ENCODE measurements at places on chromosomes 6 and 20. TPM values are rescaled to one million over a fixed set of nuclear protein-coding genes. Genes with fewer than 3 reads are reported as not detected.

GRCh38 chr6:104704191-104704590, 155.5 kb downstream of the HACE1 start:
- no peak for DNase-seq

- DNase-seq = no peak
Measured at GRCh38 chr6:131225127-131225526, 89.9 kb downstream of the AKAP7 start.

GRCh38 chr20:50129662-50130355, 16.9 kb upstream of the UBE2V1 start:
- DNase-seq = no peak

HDGFL1 gene
- not detected for total RNA-seq

DNA sequence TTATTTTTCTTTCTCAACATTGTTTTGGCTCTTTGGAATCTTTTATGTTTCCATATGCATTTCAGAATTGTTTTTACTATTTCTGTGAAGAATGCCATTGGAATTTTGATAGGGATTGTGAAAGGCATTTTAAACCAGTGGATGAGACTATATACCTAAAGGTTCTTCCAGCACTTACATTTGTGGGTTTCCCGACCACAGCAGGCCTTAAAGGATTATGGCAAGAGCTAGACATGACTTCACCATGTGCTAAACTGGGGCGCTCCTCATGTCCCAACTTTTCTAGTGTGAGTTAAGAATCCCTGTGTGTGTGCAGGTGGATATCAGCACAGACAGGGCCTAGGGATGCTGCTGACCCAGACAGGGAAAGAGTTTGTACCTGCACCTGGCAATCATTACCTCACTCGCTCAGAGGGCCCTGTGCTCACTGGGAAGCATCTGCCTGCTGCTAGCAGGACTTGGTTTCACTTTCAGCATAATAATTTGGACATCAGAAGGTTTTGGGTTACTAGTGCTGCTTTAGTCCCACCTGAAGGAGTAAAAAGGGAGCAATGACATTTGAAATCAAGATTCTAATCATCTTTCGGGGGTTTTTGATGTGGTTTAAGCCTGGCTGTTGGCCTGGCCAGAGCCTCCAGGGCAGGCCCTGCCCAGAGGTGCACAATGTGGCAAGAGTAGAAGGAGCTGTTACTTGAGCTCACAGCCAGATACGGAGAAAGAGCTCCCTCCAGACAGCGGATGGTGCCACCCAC, 137.1 kb downstream of the CDC5L start:
- no peak for DNase-seq

DNA sequence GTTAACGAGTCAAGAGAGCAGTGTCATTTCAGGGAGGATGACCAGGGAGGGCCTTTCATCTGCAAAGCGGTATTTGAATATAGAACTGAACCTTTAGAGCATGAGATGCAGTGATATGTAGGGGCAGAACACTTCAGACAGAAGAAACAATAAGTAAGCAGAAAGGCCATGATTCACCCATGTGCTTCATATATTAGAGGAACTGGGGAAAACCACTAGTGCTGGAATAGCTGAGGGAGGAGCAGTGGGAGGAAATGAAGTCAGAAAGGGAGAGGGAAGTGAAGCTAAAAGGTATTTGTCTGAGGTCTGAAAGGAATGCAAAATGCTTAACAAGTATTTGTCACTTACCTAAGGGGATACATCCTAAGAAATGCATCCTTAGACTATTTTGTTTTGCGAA, 391.2 kb downstream of the ADGRB3 start:
- no peak for DNase-seq

DNA sequence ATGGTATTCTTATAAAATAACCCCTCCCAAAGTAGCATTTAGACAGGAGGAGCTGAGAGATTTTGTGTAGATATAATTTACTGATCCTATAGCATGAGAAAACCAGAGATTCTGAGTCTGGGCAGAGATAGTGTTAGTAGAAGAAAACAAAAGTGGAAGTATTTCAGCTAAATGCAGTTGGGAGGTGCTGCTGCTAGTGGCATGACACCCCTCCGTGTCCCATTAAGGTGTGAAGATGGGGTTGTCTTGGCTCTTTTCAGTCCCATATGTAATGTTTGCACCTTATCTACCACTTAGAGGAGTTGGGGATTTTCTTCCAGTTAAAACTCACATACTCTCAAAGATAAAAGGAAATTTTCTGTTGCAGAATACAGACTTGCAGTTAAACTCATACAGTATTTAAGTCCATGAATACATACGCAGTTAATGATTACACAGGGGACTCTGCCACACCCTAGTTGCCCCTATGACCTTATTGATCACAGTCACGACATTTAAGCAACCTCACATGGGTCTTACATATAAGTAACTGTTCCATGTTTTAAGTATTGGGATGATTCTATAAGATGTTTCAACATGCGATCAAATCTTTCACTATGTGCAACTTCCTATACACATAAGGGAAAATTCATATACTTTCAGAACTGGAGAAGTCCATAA, 11.5 kb downstream of the TAAR2 start:
- no peak for DNase-seq

GRCh38 chr6:113315165-113315564, 542.0 kb upstream of the MARCKS start:
- DNase-seq = no peak

GRCh38 chr20:10935658-10936402, 262.0 kb upstream of the JAG1 start:
- no peak for DNase-seq

DNA sequence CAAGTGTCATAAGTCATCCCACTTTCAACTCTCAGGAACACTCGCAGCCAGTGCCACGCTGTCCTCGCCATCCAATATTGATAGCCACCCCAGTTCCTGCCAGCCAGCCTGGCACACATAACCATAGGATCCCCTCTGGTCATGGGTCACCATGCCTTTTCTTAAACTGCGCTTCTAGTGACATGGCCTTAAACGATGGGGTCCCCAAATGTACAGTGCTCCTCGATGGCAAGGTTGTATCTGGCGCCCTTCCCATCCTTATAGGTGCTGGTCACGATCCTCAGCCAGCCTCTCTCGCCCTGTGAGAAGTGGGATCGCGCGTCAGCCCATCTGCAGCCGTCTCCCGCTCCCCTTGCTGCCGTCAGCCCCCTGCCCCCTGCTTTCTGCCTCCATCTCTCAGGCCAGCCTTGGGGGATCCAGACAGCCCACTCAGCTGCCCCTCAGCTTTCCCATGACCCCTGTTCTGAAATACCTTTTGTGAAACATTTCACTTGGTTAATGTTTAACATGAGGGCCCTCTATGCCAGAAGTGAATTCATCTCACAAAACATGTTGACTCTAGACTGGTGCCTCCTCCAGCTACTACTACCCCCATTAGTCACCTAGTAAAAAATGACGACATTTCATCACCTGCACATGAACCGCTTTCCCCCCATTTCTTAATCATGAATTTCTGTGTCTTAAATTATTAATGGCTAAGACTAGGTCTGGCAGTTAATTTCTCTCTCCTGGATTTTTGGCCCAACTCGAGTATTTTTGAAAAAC, 11.4 kb downstream of the CTSZ start:
- no peak for DNase-seq

DNA sequence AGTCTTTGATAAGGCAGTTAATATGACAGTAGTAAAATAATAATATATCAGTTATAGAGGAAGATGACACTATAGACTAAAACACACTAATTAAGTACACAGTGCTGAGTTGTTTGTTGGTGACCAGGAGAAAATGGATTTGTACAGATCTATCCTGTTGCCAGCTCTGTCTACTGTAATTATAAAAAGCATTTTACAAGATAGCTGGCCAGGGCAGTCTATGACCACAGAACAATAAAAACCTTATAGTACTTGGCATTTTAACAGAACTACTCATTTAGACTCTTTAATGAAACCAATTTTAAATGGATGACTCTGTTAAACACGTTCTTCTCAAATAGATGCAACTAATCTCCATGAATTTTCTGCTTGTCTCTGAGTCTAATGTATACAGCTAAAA, 367.5 kb downstream of the BTBD9 start:
- no peak for DNase-seq

DNA sequence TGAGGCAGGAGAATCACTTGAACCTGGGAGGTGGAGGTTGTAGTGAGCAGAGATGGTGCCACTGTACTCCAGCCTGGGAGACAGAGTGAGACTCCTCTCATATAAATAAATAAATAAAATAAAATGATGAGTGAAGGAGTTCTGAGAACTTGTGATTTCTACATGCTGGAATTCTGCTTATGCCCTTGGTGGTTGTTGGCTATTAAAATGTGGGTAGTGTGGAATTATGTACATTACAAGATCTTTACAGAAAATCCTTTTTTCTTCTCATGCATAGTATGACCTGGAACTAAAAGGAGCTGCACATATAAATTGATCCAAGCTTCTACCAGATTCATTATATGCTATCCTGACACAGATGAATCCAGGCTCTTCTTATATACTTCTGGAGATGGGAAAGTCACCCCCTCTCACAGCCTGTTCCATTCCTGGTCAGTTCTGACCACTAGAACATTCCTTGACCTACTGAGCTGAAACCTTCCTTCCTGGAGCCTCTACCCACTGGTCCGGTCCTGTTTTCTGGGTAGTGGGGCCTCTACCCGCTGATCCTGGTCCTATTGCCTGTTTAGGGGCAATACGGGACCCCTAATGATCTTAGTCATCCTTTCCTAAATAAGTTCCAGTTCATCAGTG, 37.7 kb upstream of the TAF8 start:
- no peak for DNase-seq

DNA sequence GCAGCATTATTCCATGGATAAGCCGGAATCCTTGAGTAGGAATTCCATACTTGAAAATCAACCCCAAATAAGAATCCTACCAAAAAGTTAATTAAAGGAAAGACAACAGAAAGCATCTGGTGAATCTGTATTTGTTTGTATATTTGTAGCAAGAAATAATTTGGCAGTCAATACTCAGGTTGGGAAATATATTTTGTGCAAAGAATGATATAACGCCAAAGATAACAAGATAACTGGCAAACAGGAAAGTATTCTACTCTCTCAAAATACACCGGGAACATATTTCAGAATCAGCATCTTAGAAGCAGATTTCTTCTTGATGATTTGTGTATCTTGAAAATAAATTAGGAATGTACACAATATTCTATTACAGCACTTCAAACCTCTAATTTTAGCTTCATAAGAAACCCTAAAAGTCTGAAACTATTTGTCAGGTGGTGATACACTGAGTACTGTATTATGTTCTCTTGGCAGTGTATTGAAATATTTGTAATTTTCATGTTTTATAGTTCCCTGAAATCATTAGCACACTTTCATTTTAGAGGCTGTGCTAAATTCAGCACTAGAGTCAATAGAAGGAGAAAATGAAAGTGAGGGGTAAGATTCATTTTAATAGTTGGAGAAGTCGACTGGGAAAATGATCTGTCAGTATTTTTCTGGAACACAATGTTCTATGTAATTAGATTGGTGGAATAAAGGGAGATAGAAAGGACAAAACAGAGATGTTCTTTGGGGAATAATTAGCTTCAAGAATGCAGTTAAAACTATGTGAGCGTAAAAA, 879.7 kb upstream of the GJE1 start:
- no peak for DNase-seq

GRCh38 chr6:97322811-97323210, 39.8 kb upstream of the MMS22L start:
- DNase-seq = no peak

DNA sequence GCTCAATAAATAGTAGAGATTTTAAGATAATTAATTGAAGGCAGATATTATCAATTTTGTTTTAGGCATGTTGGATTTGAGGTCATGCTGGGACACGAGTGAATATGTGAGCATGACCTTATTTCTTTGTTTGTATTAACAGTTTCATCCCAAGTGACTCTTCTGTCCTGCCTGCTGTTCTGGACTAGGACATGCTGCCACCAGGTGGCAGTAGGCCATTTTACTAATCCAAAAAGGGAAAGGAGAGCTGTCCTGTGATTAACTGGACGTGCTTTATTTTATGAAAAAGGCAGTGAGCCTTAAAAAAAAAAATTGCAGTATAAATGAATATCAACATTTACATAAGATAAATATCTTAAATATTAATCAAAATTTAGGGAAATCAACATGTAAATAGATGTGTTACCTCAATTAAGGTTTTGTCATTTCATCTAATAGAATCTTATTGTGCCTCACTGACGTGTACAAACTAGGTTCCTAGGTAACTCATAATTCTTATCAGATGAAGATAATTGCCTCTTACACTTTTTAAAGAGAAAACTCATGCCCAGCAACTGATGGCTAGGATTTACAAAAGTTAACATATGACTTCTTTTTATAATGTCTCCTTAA, 49.8 kb downstream of the FRK start:
- DNase-seq = peak; percentile 50

- no peak for DNase-seq
Measured at GRCh38 chr6:26273673-26274588, 91.1 kb upstream of the BTN3A2 start.

VSX1 gene
- total RNA-seq = not detected

DNA sequence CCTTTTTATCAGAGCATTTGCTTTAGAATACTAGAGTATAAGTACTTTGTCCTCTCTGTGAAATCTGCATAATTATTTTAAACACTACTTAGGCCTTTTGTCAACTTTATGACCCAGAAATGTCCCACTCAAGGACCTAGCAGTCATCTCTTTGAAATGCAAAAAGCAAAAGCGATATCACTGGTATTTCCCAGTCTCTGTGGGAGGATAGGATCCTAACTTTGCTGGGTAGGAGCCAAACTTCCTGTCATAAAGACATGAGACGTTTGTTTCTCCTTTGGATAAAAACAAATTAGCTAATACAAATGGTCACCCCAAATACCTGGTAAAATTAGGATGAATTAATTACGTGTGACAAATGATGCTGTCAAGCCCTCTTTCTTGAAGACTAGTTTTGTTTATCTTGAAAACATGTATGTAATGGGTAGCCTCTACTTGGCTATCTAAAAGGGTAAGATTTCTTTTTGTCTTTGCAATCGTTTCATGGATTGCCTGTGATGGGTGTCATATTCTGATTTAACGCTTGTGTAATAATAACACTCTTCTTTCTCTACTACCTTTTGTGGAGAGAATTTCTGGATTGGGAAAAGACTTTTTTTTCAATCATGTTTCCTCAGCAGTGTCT, 36.2 kb downstream of the DCDC2 start:
- no peak for DNase-seq

DNA sequence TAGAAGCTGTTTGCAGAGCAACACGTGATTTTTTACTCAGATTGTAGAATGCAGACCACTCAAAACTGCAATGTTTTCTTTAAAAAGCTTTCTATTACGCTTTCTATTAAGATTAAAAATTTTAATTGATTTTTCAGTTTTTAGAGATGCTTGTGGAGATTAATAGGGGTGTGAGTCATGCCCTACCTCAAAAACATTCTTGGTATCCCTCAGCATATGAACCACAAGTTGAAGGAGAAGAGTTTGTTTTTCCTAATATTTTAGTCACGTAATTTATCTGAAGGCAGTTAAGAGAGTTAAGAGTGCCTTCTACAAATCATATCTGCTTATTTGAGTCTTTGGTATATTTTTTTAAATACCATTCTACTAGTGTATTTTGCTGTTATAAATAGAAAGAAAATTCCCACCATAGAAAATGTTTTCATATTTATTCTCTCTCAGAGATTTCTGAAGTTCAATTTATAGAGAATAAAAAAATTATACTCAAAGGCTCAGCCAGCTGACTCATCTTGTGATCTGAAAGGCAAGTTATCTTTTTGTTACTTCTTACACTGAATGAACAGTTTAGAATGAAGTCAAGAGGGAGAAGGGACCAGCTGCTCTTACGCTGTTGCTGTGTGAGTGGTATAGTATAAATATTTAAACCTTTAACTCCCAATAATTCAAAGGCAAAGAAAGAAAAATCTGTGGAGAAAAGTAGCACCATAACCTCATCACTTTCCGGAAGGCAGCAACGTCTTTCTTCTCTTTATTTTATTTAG, 7.6 kb downstream of the RIPOR2 start:
- no peak for DNase-seq

SYNDIG1 gene
- not detected for total RNA-seq

SNAI1 gene
- 0.75 TPM for total RNA-seq

GRCh38 chr6:22069306-22069800, 227.5 kb downstream of the PRL start:
- no peak for DNase-seq
